ENCODE measurements at places on chromosomes 3 and 15.

DNA sequence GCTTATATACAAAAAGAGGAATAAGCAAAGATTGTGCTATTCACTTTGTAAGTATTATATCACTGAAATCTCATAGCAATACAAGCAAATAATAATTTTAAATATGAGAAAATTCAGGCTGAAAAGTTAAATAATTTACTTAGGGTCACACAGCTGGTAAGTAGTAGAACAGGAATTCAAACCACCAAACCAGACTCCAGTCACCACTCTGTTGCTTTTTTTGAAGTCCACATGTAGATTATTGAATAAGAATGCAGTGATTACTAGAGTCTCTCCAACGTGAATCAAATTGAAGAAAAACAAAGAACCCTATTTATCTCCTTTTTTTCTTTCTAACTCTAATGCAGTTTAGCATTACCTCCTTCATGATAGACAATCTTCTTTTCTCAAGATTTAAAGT, 15.9 kb downstream of the SPICE1 start:
- DNase-seq, result no peak

GRCh38 chr3:54014067-54014466, 108.3 kb upstream of the CACNA2D3 start:
- DNase-seq, result no peak

GRCh38 chr3:94778289-94778688, 715.4 kb downstream of the NSUN3 start:
- DNase-seq, result no peak

DNA sequence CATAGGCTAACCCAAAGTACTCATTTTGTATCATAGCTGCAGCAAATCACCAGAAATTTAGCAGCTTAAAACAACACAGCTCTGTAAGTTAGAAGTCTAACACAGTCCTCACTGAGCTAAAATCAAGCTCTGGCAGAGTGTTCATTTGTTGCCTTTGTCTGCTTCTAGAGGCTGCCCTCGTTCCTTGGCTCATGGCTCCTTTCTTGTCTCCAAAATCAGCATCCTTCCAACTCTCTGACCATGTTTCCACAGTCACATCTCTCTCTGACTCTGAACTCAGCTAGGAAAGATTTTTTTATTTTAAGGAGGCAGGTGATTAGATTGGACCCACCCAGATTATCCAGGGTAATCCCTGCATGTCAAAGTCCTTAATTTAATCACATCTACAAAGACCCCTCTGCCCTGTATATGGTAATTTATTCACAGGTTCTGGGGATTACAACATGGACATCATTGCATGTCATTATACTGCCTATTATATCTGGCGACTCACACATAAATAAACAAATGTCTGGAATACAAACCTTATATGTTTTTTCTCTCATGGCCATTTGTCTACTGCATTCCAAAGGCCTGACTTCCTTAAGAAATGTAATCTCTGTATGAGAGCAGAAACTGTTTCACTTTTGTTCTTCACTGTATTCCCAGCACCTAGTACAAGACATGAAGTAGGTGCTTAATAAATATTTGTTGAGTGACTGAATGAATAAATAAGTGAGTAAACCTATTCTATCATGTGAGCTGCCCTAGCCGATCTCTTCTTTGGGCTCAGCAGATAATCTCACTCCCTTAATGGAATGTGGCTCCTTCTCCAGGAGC, 15.1 kb upstream of the UACA start:
- DNase-seq, result no peak

GRCh38 chr15:62444104-62445022, 279.3 kb upstream of the C2CD4B start:
- no peak for DNase-seq

DNA sequence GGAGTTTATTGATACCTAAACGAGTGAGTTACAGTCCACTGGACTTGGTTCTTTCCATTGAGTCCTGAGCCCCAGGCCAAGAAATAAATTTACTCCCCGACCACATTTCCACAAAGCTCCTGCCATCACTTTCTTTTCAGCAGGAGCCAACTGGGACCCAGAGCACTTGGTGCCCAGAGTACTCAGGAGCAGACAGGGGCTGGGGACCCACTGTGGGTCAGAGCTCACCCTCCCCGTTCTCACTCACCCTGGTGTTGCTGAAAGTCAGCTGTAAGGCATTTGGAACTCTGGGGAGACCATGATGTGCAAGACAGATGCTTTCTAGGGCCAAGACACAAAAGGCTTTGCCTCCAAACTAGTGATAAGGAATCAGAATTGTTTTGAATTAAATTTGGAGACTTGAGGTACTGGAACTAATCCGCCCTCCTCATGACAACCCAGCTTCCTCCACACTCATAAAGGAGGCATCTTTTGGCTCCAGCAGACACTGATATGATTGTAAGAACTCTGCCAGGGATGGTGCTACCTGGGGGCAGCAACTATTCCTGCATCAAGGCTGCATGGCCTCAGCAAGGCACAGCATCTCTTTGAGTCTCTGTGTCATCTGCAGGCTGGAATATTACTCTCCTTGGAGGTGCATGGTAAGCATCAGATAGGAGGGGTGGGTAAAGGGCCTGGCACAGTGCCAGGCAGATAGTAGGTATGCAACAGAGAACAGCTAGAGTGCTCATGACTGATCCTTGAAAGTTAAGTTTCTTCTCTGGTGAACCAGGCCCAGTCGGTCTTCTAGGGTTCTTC, 7.3 kb upstream of the CAMK1 start:
- no peak for DNase-seq

- DNase-seq, result no peak
Observed at GRCh38 chr3:61601831-61602230, 40.5 kb downstream of the PTPRG start.

- no peak for DNase-seq
Observed at GRCh38 chr15:29773000-29773399, 49.3 kb downstream of the TJP1 start.

DNA sequence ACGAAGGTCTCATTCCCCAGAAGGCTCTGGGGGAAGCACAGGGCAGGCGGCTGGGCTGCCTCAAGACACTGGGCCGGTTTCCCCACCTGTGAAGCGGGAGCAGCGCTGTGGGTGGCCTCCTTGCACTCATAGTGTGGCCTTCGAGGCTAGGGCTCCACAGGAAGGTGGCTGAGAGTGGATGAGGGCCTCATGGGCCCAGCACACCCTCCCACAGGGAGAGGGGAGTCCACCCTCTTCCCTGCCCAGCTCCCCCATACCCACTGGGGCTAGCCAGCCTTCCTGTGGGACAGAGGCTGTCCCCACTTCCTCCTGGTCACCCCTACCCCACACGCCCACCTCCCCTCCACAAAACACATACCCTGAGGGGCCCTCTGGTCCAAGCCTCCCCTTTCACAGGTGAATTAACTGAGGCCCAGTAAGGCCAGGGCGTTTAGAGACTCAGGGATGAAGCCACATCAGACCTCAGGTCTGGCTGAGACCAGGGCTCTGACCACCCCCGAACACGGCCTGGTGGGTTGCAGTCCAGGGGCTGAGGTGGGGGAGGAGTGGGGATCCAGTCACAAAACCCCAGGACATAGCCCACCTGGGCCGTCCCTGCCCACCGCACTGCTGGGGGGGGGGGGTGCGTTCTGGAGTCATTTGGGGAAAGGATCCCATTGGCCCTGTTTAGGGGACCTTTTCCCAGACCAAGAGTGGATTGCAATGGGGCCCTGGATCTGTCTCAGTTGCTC, 1.1 kb downstream of the ANPEP start:
- no peak for DNase-seq

GRCh38 chr3:169085827-169086226, 577.7 kb downstream of the MECOM start:
- no peak for DNase-seq

DNA sequence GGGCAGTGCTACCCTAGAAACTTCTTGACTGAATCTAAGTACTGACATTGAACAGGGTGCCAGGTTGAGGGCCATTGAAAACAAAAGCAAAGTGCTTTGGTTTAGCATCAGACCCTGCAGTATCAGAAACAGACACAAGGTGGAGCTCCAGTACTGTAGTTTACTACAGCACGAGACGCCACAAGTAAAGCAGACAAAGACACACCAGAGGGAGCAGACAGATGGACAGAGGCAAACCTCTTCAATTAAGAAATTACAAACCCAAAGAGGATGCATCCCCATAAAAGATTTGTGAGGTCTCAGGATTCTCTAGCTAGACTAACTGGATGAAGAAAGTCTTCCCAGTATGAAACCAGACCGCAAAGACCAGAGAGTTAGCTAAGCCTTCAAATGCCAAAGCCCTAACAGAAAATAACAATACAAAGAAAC, 16.6 kb downstream of the TOP2B start:
- DNase-seq, result peak; percentile 82

GRCh38 chr3:75332794-75333193, 331.3 kb upstream of the FRG2C start:
- DNase-seq, result no peak

GRCh38 chr15:45662375-45662774, 27.5 kb downstream of the SQOR start:
- no peak for DNase-seq

- no peak for DNase-seq
Observed at GRCh38 chr3:118144919-118145318, 889.7 kb downstream of the IGSF11 start.

DNA sequence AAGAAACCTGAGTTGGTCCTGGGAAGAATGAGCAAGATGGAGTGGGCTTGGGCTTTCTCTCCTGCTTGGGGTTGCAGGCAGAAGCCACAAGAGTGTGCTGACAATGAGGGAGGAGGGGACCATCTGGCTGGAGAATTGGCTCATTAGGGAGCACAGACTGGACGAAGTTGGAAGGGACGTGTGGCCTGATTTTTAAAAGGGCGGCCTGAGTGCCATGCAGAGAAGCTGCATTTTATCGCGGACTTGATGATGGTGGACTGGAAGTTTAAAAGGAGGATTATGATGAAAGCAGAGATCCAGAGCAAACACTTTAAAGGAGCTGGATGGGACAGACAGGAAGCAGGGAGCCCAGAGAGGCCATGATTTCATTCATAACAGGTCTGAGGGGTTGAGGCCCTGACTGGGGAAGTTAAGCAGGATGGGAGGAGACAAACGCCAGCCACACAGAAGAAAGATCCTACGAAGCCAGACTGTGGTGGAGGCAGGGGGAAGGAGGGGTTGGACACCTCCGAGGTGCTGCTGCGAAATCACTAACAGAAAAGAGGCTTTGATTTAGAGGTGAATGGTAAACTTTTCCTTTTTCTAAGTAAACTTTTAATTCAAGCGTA, 23.6 kb downstream of the TLNRD1 start:
- no peak for DNase-seq

- DNase-seq, result no peak
Observed at GRCh38 chr3:195154793-195155535, 116.0 kb downstream of the XXYLT1 start.

DNA sequence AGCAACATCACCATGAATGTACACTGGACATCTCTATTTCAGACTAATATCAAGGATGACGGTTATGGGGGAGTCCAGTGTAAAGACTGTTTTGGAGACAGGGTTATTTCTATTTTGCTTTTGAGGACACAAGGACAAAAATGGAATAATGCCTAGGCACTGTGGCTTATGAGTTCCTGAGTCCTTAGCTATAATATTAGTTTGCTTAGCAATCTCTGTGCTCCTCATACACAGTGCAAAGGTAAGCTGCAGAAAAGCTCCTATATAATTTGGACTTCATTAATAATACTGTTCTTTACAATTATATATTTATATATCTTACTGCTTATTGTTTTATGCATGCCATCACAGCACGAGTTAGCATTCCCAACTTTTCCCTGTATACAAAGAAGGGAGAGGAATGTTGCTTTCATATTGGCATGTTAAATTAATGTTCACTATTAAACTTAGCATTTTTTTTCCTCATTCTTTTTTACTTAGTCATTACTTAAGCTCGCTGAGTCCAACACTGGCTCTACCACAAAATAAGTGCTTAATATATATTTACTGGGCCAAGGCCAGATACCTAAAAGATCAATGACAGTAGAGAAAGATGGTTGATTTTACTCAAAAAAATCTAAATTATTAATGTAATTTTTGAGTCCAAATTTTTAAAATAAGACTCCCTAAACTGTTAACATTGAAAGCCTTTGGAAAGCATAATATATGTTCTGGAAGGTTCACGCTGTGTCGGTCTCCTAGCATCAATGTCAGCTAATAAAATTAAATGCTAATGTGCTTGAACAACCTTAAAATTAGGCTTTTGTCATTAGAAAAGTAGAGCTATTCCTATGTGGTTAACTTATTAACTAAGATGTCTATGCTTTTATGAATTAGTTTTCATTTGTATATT, 13.8 kb downstream of the THBS1 start:
- no peak for DNase-seq

DNA sequence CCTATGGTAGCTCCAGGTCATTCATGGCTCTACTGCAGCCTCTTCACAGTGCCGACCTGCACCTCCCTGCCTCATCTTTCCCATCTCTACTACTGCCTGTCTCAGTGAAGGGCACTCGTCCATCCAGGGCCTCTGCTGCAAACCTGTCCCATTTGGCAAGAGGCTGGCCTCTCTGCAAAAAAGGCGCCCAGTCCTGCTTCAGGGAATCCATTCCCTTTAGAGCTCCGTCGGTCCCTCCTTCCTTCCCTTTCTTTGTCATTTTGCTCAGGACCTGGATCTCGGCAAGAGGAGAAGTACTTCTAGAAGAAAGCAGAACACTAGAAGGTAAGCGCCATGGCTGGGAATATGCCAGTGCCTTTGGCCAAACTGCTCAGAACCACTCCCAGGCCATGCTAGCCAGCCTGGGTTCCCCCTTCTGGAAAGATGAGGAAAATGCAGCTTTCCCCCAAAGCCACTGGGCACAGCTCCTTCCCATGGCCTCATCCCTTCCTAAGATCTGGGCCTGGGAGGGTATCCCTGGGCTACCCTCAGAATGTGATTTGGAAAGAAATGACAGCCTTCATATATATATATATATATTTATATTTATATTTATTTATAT, 6.4 kb upstream of the ISL2 start:
- DNase-seq, result no peak

DNA sequence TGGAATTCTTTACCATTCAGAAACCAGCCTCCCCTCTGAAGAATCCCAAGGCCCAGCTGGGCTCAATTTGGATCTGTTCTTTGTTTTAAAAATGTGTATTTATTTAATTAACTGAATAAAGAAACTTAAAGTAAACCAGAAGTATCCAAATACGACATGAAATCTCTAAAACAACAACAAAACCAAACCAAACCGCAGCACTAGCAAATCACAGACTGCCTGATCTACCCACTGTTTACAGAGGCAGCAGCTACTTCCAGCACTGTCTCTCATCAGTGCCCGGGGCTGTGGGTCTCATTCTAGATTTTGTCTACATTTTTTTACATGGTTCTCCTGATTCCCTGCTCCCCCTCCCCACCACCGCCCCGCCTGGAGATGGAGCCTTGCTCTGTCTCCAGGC, 2.3 kb downstream of the FLNB start:
- no peak for DNase-seq

DNA sequence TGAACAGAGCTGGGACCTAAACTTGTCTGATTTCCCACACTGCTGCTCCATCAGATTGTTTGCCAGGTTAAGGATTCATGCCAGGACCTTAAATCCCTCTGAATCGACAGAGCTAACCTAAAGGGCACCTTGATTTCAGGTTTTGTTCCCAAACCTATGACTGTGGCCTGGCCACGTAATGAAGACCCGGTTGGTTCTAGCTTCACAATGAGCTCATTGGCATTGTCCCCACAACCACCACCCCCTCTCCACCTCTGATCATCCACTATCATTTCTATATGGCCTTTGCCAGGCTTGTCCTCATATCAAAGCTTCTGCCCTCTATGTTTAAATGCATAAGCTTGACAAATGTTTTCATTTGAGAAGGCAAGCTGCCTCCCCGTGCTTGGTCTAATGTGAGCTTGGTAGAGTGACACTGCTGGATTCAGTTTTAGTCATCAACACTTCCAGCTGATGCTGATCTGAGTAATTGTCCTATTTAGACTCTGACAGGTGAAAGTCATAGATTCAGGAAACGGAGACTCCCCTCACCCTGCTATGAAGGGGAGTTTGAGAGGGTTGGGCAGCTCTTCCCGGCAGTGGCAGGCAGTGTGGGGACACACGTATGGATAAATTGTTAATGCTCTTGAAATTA, 407.1 kb upstream of the CFAP20DC start:
- no peak for DNase-seq

Measured in effector CD4-positive, alpha-beta T cell (primary cell).